ENCODE measurements at places on chromosomes 1 and 21.

- DNase-seq = no peak
Measured at GRCh38 chr1:224521904-224522734, 87.5 kb upstream of the WDR26 start.

DNA sequence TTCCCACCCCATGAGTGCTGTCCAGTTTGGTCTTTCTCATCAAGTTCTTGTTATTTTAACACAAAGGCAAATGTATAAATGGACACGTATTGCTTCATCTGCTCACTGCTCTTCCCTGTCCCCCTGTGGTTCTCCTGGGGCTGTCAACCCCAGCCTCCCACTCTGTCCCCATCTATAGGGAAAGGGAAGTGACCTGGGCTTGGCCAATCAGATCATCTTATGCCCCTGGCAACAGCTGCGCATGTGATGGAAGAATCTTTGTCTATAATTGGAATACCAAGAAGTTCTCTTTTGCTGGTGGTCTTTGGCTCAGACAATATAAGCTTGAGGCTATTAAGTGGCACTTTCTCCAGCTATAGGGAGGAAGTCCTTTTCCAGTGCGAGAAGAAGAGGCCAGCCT, 4.7 kb upstream of the CCSAP start:
- DNase-seq = no peak

DNA sequence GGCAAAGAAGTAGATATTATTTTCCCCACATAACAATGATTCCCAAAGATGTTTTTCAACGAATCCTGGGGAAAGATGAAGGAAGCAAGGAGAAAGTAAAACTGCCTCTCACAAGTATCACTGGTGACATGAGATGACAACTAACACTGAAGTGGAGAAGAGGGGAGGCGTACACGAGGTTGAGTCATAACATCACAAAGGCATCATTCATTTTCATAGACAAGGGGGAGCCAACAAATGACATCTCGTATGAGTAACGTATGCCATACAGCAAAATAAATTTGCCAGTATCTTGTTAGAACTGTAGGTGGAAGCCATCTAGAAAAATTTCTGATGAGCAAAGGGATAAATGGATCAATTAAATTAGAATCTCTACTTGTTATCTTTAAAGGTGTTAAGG, 56.6 kb downstream of the ATP1B1 start:
- no peak for DNase-seq

GRCh38 chr1:1302951-1303509, 4.7 kb downstream of the ACAP3 start:
- DNase-seq = no peak

DNA sequence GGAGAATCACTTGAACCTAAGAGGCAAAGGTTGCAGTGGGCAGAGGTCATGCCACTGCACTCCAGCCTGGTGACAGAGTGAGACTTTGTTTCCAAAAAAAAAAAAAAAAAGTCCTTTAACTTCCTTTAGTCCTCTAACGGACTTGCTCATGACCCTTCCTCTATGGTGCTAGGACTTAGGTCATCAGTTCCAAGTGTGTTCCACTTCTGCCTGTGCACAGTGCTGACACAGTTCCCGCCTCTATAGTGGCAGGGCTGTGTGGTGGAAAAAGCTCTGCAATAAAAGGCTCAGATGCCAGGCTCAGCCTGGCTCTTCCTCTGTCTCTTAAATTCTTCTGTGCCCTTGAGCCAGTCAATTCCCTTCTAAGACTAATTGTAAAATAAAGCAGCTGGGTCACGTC, 22.0 kb downstream of the CC2D1B start:
- no peak for DNase-seq

- DNase-seq = no peak
Measured at GRCh38 chr1:63828322-63829044, 54.7 kb downstream of the ROR1 start.

- DNase-seq = no peak
Measured at GRCh38 chr1:63679076-63679475, 85.9 kb downstream of the PGM1 start.

DNA sequence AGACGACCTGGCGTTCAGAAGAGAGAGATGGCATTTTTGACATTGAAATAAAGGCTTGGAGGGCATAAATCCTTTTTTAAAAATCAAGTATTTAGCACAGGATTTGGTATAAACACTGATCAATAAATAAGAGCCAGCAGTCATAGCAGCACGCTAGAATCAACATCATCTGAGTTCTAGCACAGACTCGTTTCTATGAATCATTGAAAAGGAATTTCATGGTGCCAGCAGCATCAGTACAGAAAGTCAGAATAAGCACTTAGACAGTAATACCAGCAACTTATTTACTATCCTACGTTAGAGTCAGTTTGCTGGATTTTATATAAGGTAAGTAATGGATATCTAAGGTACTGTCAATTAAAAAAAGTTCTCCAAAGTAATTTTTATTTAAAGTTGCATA, 119.3 kb downstream of the HLCS start:
- DNase-seq = no peak

GRCh38 chr1:10637834-10638558, 158.4 kb downstream of the CASZ1 start:
- no peak for DNase-seq

GRCh38 chr21:16176570-16176969, 446.8 kb downstream of the USP25 start:
- no peak for DNase-seq

DNA sequence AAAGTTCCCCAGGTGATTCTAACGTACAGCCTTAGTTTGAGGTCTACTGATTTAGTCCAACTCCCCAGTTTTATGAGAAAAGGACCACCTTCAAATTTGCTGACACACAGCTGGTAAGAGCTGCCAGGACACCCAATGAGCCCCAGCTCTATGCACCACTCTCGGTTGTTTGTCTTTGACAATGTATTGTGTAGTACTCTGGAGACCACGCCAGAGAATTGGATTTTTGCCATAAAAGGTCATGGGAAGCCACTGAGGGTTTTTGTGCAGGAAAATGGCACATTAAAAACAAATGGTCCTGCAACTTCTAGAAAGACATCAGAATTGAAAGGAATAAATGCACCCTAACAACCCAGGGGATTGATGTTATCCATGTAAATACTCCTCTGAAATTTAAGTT, 7.1 kb upstream of the IER5 start:
- DNase-seq = no peak

DNA sequence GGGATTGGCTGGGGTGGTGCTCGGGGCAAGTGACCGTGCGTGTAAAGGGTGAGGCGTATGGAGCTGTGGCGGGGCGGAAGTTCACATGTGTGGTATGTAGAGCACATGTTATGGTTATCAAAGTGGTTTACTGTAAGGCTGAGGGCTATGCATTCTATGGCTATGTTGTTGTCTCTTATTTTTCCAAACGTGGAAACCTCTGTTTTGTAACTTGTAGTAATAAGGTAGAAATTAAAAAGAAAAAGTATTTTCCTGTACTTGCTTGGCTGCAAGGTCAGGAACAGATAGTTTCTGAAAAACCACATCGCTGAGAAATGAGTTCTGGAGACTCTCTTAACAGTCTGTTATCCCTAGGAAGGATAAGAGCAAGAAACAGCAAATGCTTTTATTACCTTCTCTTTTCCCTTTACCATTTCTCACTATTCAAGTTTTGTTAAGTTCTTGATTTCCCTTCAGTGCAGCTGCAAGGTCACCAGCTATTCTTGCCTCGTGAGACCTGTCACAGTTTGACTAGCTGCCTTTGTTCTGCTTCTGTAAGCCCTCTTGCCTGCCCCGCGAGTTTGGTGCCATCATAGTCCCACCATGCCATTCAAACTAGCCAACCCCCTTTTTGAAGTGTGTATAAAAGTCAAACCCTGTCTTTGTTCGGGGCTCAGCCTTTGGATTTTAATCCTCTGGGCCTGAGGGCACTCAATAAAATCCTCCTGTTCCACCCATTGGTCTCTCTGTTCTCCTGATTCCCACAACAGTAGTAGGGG, 9.5 kb downstream of the RNU1-2 start:
- DNase-seq = no peak

- no peak for DNase-seq
Measured at GRCh38 chr1:10796029-10796944, at the start of gene CASZ1. Gene CASZ1 (minus strand): TSS chr1:10796646. CDS start chr1:10693889, 102,757 bp downstream.

All from stimulated activated CD4-positive, alpha-beta T cell treated with anti-CD3 and anti-CD28 coated beads, TNF-alpha, amount 100 ng/mL, for 4 hours (primary cell).